ENCODE measurements at places on chromosomes 11 and 22.

- DNase-seq, result no peak
These were observed 42.1 kb upstream of the TPBGL start for GRCh38 chr11:75198278-75198973.

DNA sequence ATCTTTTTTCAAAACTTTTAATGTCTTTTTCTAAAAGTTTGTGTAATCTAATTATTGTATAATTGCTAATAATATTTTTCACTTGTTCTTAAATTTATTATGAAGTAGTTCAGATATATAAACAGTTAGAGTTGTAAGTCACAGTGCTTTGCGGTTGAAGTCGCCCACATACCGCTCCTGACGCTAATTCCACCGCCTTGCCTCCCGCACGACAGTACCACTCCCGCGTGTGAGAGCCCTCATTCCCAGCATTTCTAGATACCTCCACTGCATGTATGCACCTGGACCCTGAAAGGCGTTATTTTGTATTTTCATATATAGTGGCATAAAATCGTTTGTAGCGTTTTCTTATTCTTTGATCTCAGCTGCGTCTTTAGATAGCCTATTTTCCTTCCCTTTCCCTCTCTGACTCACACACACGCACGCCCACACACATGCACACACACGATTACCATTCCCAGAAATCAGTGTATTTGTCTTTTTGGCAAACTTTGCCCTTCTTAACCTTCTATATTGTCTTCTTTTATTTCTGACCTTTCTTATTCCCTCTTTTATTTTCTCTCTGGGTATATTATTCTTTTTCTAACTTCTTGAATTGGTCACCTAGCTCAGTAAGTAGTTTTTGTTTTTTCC, 56.4 kb upstream of the PITPNB start:
- DNase-seq, result no peak

DNA sequence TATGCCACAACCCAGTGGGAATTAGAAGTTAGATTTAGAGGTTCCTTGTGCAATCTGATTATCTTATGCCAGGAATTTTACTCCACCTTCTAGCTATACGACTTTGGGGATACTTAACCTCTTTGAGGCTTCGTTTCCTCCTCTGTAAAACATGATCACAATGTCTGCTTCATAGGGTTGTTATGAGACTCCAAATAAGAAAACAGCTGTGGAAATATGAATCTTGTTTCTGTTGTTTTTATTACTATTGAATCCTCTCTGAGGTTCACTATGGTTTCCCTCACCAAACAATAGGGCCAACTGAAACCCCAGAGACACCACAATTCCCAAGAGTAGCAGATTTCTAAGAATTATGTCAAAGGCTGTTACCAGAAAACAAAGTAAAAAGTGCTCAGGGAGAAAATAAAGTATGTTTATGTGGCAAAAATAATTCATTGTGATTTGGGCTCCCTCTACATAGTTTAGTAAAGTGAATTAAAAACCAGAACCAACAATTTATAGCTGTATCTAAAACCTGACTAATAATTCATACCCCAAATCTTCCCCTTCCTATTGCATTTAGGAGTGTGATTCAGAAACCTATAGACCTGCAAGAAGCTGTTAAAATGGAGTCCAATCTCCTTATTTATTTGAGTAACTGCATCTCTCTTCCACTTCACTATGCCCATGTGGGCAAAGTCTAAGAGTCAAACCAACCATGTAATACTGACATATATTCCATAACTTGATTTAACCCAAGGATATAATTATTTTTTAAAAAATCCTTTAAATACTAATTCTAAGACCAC, 38.4 kb downstream of the AMBRA1 start:
- no peak for DNase-seq

DNA sequence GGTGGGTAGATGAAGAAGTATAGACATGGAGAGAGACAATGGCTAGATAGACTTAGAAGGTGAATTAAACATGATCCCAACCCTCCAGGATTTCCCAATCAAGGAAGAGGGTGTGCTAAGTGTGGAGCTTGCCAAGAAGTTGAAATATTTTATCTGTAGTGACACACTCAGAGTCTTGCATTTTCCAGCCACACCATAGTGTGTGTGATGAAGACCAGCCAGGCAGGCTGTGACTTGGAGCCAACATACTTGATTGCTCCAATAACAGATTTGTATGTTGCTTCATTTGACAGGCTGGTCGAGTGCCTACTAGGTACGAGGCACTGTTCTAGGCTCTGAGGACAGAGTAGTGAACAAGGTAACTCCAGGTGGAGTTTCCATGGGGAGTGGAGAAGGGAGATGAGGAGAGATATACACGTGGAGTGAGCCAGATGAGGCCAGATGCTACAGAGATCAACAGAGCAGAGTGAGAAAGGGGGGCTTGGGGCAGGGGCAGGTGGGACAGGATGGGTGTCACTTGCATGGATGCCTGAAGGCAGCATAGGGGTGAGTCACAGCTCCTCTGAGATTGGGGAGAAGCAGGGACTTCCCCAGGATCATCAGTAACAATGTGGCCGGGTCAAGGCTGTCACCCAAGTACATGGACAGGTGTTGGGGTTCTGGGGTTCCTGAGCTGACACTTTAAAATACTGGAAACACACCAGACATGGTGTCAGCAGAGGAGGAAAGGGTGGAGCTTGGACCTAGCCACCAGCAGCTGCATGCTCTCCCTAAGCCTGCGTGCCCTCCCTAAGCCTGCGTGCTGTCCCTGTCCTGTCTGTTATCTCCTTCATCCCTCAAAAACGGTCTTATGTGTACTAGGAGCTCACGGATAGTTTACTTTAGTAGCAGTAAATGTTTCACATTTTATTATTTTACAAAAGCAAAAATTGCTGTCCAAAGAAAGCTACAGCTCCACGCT, 23.6 kb downstream of the PDGFB start:
- DNase-seq, result no peak

- DNase-seq, result no peak
These were observed 211.8 kb downstream of the LRRC4C start for GRCh38 chr11:41247621-41248020.

GRCh38 chr22:50529416-50529896, 356 bp downstream of the TYMP start:
- DNase-seq, result no peak

DNA sequence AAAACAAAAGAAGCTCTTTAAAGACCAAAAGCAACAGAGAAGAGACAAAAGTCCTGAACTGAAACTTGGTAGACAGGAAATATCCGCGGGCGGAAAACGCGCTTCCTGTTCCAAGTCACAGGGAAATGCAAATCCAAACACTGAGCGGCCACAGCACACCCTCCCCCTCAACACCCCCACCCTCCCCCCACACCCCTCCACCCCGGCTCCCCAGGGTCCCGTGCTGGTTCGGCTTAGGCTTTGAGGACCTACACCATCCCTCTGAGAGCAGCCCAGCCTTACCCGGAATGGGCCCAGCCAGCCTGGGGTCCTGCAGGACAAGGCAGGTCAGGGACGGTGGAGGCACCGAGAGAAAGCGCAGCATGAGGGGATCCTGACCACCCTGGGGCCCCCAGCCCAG, 160.4 kb downstream of the BRD1 start:
- peak; percentile 20 for DNase-seq

- peak; percentile 20 for DNase-seq
These were observed 17.4 kb downstream of the LIMK2 start for GRCh38 chr22:31229402-31230079.

DNA sequence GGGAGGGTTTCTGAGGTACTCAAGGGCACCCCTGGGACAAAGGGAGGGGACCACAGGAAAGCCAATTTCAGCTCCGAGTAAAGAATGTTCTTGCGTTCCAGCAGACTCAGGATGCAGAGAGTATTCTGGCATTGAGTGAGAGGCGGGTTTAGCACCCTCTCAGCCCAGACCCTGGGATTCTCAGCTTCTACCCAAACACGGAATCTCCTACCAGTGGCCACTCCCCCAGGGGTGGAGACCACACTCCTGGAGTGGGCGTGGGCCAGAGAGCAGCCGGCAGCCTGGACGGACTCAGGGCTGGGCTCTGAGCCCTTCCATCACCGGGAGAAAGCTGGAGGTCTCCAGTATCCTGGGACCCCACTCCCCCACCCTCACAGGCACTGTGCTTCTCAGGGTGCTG, 26.1 kb upstream of the TTLL12 start:
- no peak for DNase-seq

DNA sequence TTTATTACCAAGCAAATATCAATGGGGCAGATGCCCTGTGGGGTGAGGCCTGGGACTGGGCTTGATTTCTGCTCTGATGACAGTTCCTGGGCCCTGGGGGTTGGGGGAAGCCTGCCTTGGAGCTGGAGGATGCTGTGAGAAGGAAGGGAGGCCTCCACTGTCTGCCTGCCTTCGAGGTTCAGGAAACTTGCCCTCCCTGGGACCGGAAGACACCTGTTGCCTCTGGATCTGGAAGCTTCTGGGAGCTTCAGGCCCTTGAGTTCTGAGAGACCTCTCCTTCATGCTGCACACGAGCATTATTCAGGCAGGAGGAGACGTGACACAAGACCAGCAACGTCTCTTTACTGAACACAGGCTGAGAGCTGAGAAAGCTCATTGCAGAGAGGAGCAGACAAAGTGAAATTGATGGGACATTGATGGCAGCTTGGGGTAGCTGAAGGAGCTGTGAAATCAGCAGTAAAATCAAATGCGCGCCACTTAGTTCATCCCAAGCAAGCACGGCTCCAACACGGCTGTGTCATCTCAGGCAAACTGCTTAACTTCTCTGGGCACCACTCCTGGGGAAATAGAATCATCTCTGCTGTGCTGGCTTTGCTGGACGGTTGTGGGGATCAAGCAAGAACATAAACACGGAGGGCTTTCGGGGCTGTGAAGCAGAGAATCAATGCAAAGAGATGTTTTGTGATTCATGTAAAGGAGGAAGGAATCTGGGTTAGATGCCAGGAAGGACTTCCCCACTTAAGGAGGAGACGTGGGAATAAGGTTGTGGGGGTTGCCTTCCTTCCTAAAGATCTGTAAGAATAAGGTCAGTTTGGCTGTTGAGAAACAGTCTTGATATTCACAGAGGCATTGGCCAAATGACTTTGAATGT, 64.5 kb downstream of the TP53I11 start:
- no peak for DNase-seq
